ENCODE measurements at places on chromosomes 13 and 19. TPM values are rescaled to one million over a fixed set of nuclear protein-coding genes. Genes with fewer than 3 reads are reported as not detected.
A peak's percentile ranks its signal among the peaks of the same experiment; 100 is the strongest.

DNA sequence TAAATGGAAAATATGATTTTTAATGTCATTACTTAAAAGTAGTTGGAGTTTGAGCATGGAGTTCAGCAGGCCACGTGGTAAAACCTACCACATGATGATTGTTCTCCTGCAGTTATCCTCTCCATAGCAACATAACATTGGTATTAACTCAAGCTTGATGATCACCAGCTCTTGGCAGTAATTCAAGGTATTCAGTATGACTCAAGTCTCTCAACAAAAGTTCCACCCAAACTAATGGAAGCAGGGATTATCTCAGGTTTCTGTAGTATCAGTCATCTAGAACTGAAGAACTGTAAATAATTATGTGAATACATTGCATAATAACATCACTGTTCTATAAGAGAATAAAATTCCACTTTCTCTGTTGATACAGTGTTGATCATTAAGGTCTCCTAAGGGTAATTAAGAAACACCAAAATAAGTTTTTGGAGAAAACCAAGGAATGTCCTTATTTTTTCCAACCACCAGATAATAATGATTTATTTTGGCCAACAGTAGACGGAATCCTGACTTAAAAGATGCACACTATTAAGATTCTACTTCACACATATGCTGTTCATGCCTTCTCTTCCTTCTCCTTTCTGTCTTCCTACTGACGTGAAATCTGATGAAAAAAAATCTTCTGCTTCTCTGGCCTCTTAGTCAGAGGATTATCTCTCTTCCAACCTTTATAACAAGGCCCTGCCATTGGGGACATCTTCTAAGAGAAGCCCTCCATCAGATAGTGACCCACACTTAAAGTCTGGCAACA, 1092.3 kb downstream of the EFNB2 start:
- DNase-seq = peak; percentile 51

- no peak for DNase-seq
These were observed 27.6 kb upstream of the TPT1 start for GRCh38 chr13:45368571-45368970.

DNA sequence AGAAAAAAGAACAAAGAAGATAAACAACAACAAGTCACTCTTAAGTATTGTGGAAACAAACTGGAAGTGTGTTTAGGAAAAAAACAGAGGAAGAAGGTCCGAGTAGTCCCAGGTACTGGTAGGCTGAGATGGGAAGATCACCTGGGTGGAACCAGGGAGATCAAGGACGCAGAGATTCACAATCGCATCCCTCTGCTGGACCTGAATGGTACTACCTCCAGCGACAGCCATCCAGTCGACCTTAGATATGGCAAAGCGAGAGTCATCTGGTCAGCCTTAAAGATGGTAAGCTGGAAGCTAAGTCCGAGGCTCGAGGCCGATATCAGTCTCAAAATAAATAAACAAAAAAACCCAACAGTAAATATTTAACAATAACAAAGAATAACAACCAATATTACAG, 44.9 kb upstream of the ZNF91 start:
- DNase-seq = no peak

GRCh38 chr13:110533771-110534670, 27.5 kb downstream of the RAB20 start:
- DNase-seq = no peak

DNA sequence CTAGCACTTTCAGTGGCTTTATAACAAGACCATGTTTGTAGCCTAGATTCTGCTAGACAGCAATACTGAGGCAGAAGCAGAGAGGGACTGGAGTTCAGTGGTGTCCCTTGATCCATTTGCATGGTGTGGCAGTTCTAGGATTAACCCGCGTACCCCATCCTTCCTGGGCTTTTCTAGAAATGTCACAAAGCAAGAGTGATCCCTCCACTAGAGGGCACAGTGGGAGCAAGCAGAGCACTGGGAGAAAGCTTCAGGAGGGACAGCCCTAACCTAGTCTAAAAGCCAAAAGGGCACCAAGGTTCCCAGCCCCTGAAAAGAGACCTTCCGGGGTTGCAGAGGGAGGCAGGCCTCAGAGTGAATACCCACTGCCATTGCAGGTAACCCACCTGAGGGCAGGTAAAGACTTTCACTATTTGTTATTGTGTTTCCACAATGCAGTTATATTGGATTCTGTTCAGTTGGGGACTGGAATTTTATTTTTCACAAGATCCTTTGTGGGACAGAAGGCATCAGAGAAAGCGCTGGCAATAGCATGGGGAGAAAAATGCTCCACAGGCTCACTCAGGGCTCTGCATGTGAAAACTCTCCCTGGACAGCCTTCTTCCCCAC, 170.6 kb downstream of the FLT1 start:
- DNase-seq = peak; percentile 59

DNA sequence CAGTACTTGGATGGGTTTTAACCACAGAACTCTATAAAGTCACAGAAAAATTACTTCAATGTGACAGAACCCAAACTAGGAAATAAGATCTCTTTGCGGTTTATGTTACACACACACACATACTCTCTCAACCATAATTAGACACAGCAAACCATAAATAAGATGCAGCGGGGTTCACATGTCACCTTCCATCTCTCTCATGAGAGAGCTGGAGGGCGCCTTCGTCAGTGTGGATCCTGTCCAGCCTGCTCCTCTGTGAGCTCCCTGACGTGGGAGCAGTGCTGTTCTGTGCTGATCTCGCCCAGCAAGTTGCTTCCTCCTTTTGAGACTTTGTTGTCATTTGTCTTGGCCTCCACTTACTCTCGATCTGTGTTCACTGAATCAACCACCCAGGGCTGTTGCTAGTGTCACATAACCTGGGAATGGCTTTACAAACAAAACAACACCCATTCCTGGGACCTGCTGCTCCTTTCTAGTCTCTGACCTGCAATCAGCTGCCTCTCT, 204.9 kb upstream of the KL start:
- DNase-seq = no peak

DNA sequence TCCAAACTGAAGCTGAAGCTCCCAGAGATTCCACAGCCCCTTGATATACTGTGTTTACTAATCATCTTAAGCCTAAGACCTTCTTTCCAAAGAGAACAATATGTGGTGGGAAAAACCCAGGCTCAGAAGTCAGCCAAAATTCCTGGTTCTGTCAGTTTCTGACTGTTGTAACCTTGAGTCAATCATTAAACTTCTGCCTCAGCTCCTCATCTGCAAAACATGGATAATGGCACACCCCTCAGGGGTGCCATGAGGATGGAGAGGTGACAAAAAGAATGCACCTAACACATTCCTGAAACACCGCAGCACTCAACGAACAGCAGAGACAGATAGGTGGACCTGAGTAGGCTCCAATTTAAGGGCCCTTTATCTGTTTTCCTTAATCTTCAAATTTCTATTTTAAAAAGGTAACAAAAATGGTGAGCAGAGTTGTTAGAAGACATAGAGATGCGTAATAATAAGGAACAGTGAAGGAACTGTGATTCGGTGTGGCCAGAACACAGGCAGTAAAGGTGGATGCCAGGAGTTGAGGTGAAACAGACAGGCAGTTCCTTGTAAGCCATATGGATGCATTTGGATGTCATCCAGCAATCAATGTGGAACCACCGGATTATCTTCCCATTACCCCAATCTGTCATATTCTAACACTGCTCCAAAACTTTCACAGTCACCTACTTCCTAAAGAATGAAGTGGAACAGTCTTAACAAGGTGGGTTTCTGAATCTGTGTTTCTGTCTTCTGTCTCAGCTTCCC, 56.6 kb upstream of the DOCK9 start:
- DNase-seq = no peak

DNA sequence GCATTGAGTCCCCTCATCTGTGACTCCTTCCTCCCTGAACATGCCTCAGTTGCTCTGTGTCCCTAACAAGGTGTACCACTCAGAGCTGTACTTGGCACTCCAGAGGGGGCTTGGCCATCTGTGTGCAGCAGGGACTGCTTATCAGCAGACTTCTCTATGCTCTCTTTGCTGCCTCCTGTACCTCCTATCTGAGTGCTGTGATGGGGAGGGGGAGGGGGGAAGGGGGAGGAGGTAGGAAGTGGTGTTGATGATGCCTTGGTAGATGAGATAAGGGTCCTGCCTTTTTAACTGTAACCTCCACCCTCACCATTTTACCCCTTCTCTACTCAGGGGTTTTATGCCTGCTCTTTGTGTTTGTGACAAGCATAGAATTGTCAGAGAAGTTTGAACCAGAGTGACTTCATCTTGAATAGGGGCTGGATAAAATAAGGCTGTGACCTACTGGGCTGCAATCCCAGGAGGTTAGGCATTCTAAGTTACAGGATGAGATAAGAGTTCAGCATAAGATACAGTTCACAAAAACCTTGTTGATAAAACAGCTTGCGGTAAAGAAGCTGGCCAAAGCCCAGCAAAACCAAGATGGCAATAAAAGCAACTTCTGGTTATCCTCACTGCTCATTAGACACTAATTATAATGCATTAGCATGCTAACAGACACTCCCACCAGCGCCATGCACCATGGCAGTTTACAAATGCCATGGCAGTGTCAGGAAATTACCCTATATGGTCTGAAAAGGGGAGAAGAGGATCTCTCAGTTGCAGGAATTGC, 13.2 kb downstream of the PCDH8 start:
- no peak for DNase-seq

DNA sequence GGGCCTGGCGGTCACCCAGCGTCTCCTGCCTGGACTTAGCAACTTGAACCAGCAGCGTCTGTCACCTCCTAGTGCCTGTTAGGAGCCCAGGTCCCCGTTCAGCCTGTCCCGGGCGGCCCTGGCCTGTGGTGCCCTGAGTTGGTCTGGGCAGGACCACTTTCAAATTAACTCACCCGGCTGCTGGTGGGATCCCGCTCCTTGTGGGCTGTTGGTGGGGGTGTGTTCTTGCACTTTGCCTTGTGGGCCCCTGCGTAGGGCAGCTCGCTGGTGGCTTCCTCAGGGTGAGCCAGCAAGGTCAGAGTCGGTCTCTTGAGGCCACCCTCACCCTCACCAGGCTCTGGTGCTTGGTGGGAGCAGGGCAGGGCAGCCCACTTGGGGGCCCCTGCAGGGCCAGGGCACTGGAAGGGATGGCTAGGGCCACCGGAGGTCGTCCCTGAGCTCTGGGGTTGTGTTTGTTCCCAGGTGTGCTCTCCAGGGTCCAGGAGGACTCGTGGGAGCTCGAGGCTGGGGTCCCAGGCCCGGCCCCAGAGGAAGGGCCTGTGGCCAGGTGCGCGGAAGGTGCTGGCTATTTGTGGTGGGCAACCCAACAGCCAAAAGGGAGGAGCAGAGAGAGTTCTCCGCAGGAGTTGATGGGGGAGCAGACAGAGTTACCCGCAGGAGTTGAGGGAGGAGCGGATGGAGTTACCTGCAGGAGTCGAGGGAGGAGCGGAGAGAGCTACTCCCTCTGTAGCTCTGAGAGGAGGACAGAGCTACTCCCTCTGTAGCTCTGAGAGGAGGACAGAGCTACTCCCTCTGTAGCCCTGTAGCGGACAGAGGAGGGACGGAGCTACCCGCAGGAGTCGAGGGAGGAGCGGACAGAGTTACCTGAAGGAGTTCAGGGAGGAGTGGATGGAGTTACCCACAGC, 16.9 kb downstream of the TFDP1 start:
- DNase-seq = no peak

Gene ATP4B
- total RNA-seq = not detected

Gene ATXN8OS
- not detected for total RNA-seq

- no peak for DNase-seq
These were observed 4.4 kb downstream of the GAS6 start for GRCh38 chr13:113859311-113860050.

GRCh38 chr13:113672002-113672651, 5.1 kb downstream of the GRK1 start:
- DNase-seq = no peak

DNA sequence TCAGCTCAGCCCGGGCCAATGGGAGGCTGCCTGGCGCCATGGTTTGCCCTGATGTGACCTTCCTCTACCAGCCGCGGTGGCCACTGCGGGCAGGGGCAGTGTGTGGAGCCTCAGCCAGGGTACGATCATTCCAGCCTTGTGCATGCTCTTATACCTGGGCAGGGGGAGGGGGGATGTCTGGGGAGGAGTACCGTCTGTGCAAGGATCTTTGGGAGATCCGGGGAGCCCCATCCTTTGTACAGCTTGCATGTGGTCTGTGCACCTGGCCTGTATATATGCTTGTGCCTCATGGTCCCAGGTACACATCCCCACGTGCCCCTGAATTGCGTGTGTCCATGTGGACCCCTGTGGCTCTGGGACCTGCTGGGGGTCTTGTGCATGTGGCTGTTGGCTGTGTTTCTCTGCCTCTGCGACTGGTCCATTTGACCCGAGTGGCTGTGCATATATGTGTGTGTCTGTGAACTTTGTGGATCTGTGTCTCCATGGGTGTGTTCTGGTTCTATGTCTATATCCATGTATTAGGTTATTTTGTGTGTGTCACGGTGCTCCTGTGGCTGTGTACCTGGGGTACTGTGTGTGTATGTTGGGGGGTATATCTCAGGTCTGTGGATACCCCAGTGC, 12.8 kb upstream of the NANOS3 start:
- no peak for DNase-seq

Gene SPIB
- total RNA-seq = 1.8 TPM

Gene OR7D2
- not detected for total RNA-seq

Gene SIGLEC10
- 12.9 TPM for total RNA-seq

DNA sequence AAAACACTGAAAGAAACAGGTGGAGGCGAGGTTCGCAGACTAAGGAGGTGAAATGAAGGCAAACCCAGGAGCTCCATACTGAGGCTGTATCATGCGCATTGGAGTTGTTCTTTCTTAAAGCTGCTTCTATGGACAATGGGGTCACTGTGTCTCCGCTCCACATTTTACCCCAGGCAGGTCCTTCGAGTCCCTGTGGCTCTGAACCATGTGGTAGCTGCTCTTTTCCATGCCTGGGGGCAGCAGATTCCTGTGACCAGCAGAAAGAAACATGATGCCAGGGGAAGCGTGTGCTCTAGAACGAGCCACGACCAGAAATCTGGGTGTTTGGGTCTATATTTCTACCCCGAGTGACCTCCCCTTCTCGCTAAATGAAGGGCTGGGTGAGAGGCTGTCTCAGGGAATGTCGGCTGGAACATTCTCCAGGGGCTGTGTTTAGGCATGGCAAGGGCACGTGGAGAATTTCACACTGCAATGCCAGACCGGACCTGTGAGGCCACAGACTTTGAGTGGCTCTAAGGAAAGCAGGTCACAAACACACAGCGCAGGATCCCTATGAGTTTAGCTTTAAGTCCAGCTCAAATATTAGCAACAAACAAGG, 95.7 kb upstream of the IRS2 start:
- DNase-seq = no peak

Gene ATP12A
- total RNA-seq = not detected

GRCh38 chr13:74695021-74695800, 561.0 kb upstream of the KLF12 start:
- no peak for DNase-seq

Data from mucosa of gallbladder (tissue), 1 donor.